ENCODE measurements at places on chromosomes 5 and 9.

DNA sequence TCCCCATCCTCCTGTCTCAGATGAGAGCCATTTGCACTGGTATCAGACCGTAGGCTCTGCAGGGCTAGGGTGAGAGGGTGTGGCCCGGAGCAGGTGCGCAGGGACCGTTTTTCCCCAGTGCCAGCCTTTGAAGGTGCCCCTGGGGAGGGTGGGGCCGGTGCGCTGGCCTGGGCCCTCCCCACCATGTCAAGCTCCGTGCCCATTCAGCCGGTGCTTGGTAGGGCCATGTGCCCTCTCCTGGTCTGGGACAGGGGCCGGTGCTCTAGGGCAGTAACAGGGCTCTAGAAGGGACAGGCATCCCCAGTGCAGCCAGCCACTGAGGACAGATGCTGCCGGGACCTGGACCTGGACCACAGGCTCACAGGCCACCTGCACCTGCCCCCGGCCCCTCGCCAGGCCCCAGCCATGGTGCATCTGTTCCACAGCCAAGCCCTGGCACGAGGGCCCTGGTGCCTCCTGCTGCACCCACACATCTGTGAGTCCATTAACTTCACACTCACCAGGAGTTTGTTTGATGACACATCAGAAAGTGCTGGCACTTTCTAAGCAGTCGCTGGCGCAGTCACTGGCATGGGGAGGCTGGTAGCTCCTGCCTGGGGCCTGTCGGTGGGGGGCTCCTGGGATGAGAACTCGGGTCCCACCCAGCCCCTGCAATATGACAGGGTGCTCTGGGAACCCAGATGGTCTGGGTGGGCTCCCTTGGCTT lies 5.0 kb upstream of the QRFP start:
- DNase-seq = no peak

DNA sequence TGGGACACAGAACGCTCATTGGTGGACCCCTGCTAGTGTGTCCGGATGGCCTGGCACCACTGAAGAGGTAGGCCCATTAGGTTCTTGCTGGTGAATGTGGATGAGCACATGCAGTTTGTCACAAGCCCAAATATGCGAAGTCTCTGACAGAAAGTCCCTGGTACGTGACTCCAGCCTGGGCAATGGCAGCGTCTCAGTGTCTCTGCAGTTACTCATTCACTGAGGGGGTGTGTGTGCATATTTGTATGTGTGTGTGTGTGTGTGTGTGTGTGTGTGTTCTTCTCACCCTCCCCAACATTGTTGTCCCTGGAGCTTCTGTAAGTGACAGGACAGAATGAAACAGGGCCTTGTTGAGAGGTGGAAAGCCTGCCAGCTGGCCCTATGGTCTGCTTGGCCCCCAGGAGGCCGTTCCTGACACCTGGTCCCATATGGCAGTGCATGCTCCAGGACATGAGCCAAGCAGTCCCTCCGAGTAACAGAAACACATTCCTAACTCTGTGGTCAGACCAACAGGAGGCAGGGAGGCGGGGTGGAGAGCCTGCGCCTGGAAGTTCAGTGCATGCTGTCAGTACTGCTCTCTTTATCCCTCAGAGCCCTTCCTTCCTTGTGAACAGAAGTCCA lies 169.9 kb downstream of the SLC28A3 start:
- DNase-seq = no peak

DNA sequence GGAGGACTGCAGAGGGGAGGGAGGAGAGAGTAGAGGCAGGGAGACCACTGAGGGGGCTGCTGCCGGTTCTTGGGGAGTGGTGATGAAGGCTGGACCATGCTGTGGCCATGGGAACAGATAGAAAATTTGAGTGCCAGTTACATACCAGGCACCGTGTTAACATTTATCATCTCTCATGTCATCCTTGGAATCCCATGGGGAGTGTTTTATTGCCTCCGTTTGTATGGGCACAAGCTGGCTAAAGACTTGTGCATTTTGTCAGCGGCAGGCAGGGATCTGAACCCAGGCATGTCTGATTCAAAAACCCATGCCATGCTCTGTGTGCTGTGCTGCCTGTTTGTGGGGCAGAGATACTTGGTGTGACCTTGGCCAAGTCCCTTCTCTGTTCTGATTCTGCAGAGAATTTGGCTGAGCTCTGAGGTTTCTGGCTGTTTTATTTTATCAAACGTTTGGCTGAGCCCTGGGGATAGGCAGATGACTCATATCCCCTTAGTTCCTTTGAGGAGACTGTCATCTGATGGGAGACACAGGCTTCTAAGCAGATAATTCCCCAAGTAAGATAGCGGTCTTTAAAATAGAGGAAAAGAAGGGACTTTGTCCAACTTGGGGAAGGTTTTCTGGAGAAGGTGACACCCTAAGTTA lies 22.2 kb downstream of the COL27A1 start:
- no peak for DNase-seq

DNA sequence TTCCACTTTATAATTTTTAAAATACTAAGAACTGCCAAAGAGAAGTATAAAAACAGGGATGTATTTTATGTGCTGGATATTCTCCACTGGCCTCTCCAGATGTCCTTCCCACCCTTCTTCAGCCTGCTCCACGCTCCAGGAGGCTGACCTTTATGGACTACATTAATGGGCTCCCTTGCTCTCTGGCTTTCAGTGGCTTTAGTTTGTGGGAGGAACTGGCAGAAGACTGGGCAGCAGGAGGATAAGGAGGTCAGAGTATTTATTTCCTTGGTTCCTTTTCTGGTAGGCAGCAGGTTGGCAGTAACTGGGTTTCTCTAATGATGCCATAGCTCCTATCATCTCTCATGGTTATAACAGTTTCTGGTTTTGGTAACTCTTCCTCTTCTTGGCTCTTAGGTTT lies 133.9 kb downstream of the PAM start:
- DNase-seq = no peak

DNA sequence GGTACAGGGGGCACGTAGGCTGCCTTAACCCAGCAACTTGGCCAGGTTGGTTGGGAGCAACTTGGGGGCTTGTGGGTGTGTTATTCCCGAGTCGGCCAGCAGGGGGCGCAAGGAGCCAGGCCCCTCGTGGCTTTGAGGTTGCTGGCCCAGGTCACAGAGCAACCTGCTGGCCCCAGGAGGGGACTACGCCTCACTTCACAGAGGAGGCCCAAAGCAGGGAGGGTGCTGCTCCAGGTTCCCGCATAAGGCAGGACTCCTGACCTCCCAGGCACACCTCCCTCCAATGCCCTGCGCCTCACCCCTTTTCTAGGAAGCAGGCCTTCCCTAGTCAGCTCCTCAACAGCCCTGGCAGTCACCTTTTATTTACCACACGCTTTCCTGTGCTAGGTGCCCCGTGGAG lies 18.1 kb downstream of the KYAT1 start:
- DNase-seq = peak; percentile 68

- no peak for DNase-seq
Observed at GRCh38 chr5:130171699-130172098, 267.4 kb downstream of the CHSY3 start.

DNA sequence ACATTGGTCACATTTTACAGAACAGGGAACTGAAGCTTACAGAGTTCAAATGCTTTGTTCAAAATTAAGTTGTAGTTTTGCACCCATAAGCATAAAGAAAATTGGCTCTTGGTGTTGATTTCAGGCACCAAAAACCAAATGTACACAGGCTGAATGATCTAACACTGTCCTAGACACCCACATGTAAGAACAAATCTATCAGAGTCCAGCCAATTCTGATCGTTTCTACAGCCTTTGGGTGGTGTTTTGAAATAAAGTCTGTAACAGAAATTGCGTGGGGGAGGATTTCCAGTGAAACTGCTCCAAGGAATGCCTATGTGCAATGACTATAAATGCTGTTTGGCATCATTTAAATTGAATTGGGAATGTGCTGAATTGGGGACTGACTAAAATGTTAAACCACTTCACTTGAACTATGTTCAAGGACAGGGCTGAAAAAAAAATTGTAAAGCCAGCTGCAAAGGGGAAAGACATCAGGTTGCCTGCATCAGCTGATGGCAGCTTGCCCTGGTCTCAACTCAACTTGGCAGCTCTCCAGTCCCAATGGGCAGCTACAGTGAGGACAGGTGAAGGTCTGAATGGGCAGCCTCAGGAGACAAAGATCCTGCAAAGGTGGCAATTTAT lies 92.2 kb upstream of the TRPC7 start:
- no peak for DNase-seq

GRCh38 chr5:179802950-179803562 lies 3.6 kb downstream of the MGAT4B start:
- DNase-seq = no peak

DNA sequence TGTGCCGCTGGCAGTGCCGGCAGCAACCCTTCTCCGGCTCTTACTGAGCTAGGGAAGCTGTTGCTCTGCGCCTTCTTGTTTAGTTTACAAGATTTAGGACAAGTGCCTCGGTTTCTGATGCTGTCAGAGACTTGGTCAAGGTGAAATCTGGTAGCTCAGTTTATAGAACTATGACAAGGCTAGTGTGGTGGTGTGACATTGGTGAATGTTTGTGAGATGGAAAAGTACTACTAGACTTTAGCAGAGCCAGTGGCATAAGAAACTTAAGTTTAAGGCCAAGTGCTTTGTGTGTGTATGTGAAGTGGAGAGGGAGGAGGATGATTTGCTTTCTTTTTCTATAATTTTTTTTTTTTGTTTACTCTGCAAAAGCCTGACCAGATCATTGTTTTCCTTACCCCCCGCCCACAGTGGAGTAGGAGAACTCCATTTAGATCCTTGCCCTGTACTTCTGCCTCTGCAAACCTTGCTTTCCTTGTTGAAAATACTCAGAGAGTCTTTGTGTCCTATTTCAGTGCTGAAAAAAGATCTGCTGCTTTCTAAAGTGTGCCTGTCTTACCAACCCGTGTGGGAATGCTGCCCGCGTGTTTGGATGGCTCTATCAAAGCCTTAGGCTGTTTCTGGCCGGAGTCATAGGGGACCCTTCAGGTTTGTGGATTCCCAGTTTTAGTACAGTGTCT lies 75.9 kb downstream of the TRIO start:
- no peak for DNase-seq

- no peak for DNase-seq
Observed at GRCh38 chr9:82549174-82549821, 513.6 kb downstream of the RASEF start.

DNA sequence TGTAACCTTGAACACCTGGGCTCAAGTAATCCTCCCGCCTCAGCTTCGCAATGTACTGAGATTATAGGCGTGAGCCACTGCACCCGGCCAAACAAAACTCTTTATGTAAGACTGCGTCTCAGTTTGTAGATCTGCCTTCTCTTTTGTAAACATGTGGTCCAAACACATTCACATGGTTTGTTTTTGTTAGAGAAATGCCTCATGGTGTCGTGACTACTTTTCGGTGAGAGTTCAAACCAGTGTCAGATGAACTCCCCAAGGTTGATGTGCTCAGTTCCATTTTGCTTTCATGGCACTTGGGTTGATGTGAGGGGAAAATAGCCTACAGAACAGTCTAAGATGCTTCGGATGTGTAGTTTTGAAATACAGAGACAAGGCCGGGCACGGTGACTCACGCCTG lies 231.6 kb downstream of the GOLPH3 start:
- no peak for DNase-seq

- no peak for DNase-seq
Observed at GRCh38 chr5:89276566-89277305, 393.8 kb upstream of the MEF2C start.

DNA sequence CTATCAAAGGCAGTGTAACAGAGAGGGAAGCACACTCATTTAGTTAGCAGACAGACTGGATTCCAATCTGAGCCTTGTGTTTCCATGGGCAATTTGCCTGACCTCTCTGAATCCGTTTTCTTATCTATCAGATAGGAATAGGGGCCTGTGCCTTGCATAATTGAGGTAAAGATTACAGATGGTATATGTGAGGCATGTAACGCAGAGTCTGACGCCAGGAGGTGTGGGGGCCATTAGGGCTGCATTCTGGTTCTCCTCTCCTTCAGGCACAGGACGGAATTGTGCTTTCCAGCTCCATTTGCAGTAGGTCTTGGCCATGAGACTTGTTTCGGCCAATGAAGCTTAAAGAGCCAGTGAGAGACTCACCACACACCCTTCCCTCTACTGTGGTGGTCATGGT lies 97.6 kb downstream of the FRMD3 start:
- DNase-seq = no peak

- DNase-seq = no peak
Observed at GRCh38 chr9:88775037-88775471, 216.2 kb upstream of the S1PR3 start.

GRCh38 chr5:123879071-123879470 lies 367.1 kb downstream of the CSNK1G3 start:
- DNase-seq = no peak

GRCh38 chr9:78363221-78363620 lies 66.3 kb downstream of the PSAT1 start:
- no peak for DNase-seq

DNA sequence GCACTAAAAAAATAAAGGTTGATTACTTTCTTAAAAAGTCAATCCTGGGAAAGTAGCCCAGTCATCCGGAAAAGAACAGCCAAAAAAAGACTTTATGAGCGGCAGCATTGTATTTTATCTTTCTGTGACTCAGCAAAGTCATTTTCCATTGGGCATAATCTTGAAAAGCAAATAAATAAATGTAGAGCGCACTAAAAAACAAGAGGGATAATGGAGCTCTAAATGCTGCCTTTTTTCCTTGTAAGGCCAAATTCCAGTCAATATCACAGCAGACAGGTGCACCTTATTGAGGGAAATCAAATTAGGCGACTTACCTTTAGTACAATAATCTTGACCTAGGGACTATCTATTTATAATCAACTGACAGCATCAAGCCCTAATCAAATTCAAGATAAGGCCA lies 266.8 kb downstream of the MTRR start:
- no peak for DNase-seq

DNA sequence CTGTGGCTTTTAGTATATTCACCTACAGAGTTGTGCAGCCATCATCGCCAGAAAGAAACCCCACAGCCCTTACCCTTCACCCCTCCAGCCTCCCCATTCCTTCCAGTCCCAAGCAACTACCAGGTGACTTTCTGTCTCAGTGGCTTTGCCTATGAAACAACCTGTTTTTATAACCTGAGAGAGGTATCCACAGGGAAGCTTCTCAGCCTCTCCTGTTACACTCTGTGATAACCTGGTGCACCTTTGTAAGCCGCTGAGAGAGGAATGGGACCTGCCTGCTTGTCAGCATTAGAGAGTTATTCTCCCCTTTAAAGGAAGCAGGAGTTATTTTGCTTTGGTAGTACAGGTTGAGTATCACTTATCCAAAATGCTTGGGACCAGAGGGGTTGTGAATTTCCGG lies 93.6 kb downstream of the TRIO start:
- no peak for DNase-seq

- DNase-seq = no peak
Observed at GRCh38 chr9:81498576-81498975, 190.8 kb downstream of the TLE1 start.

DNA sequence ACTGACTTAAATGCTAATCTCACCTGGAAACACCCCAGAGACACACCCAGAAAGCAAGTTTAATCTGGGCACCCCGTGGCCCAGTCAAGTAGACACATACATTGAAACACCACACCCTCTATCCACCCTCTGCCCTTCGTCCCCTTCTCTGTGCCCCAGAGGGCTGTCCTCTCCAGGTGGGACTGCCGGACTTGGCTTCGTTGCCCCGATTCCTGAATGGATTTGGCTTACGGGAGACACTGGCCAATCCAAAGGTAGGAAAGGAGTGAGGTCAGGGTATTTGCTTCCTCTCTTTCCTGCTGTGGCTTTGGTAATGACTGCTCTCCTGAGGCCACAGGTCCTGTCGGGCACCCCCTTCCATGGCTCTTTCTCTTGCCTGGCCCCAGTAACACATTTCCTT lies 25.2 kb upstream of the COL27A1 start:
- no peak for DNase-seq

- no peak for DNase-seq
Observed at GRCh38 chr5:31889001-31889561, 250.2 kb downstream of the PDZD2 start.

GRCh38 chr9:15155826-15156225 lies 151.2 kb downstream of the TTC39B start:
- DNase-seq = no peak
